Posterior cingulate gyrus (tissue), 11 donors: ENCODE measurements at places on chromosomes 7 and 10.
A peak's percentile ranks its signal among the peaks of the same experiment; 100 is the strongest.

DNA sequence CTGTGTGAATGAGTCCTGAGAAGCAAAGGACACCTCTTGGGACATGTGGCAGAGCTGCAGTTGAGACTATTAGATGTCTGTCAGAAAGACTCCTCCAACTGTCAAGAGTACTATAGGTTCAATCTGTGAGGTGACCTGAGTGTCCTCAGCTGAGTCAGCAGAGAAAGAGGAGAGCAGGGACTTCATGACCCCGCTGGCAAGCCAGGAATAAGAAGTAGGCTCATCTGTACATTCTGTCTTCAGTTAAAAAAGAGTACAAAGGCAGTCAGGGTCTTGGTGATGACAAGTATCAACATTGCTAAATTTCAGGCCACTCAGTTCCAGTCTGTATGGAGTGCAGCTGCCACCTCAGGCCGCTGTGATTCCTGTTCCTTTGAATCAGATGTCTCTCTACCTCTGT is 25.1 kb downstream of the HECTD2 start:
- DNase-seq, result no peak

DNA sequence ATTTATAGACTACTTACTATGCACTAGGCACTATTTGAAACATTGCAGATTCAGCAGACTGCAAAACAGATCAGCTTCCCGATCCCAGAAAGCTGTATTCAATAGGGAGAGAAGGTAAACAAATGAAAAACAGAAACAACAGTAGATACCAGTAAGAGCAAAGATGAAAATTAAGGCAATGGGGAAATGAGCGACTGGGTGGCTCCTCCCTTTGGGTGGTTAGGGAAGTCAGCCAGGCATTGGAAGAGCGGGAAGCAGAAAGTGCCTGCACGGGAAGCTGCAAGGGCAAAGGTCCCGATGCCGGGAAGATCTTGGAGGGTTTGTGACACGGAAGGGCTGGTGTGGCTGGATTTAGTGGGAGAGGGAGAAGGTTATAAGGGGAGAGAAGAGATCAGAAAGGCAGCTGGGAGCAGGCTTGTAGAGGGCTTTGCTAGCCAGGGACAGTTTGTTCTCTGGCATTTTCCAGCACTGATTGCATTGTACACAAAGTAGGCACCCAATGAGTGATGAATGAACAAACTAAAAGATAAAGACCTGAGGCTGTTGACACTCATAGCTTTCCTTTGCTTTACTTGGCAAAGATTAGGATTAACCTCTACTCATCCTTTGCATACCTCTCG is 67.8 kb downstream of the NAMPT start:
- no peak for DNase-seq

- no peak for DNase-seq
Measured at GRCh38 chr10:90968328-90969081, 47.6 kb upstream of the ANKRD1 start.

- DNase-seq, result peak; percentile 70
Measured at GRCh38 chr7:142482891-142483658, 225.2 kb upstream of the PRSS58 start.

DNA sequence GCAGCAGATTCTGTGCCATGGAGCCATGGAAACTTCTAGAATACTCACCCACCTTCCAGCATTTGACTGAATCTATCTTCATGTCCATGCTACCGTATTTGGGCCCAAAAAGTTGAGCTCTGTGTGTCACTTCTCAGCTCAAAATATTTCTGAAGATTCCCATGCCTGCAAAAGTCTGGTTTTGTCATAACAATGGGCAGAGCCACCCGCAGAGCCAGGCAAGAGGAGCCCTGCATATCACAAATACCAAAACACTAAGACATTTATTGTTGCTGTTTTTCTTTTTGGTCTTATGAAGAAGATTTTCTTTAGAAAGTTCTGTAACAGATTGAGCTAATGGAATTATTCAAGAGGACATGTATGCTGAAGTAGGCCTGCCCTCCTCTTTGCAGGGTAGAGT is 68.1 kb downstream of the PRTFDC1 start:
- no peak for DNase-seq

GRCh38 chr7:129136887-129137642 is 7.4 kb upstream of the TSPAN33 start:
- no peak for DNase-seq

GRCh38 chr7:158858592-158859503 is 2.5 kb downstream of the DYNC2I1 start:
- DNase-seq, result no peak

DNA sequence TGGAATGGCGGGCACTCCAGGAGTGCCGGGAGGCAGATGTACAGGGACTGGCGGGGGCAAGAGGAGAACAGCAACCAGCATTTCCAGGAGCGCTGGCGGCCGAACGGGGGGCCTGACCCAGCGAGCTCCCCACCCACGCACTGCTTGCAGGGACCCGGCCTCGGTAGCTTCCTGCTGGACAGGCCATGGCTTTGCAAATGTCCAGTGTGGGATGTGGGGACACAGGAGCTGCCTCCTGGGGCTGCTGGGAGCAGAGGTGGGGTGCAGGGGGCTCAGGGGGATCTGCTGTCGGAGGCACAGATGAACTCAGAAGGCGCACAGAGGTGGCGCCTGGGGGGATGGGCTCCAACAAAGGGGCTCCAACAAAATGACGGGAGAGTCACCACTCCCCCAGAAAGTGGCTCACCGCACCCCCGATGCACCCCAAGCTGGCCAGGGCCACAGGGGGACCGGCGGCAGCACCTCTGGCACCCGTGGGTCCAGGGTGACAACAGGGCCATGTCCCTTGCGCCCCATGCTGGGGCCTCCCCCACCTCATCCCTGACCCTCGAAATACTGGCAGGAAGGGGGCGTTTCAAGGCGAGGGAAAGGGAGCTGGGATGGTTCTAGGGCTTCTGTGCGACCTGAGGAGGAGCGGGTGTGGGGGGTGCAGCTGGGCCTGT is 41.1 kb downstream of the AP5Z1 start:
- DNase-seq, result no peak

GRCh38 chr10:120600871-120601649 is 144.0 kb downstream of the PLPP4 start:
- no peak for DNase-seq
